ENCODE measurements at places on chromosomes 6 and 20.

DNA sequence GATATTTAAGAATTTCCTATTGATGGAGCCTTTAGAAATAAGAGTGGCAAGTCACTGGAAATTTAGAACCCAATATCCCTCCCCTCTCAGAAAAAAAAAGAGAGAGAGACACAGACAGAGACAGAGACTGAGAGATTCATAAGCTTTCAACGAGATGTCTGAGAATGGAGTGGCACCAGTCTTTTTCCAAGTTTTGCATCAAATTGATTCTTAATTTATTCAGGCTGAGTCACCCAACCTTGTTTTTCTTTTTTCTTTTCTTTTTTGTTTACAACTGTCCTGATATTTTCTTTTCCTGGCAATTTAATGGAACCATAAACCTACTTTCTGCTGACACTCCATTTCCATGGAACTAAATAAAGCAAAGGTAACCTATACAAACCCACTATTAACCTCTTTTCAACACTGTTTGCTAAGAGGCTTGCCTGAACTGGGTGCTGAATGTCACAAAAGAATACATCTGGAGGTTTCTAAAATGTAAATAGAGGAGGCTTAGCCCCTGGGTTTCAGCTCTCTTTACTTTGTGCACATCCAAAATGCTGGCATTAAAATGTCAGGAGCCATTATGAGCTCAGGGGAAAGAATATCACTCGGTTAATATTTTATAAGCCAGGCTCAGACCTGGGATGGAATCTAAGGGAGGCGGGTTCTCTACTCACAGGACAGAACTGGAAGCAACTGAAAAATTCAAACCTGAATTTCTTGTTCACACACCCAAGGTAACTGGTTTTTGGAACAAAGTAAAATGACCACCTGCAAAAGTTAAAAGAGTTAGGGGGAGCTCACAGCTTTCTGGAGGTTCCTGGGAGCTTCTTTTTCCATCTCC is 100.8 kb downstream of the BFSP1 start:
- no peak for DNase-seq

DNA sequence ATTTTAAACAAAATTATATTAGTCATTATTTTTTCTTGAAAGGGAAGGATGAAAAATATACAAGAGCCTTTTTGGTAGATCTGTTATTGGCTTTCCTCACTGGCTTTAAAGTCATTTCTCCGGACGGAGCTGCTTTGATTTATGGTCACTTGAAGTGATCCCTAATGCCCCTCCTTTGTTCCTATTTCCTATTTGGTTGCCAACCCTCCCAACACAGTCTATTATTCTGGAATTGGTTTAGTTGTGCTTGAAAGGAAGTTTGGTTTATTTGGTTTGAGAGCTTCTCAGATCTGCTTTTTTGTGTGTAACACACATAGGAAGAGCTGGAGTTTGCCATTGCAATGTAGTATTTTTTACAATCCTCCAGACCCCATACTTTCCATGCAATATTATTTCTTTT is 347.9 kb downstream of the RFPL4B start:
- no peak for DNase-seq

DNA sequence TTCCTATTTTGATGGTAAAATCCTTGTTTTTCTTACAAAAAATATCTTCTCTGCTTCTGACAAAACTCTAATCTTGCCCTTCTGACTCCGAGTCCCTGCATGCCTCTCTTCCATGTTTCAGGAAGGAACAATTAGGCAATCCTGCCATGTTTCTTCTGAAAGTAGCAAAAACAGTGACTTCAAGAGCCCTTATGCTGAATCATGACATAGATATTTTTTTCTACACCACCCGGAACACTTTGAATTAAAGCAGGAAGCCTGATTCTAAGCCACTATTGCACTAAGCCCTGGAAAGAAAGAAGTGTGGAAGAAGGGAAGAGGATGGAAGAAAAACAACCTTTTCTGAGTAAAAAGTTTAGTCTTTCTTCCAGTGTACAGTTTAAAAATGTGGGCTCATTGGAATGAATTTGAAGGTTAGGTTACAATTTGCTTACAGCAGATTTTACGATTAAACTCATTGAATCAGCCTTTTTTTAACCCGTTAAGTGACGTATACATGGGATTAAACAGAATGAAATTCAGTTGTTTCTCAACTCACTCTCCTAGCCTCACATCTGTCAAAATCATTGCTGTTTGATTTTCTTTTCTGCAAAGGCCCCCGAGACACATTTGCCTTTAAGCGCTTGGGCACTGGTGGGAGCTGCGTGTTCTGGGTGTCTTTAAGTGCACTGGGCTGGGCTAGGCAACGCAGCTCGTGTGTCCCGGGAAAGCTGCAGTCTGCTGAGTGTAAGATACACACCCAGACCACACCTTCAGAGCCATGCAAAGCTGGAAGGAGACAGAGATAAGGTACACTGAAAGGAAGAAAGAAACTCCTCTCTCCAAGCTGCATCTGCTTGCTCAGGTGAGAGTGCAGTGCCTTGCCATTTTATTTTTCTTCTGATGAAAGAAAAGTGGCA is 159.4 kb upstream of the CITED2 start:
- DNase-seq: peak; percentile 67

DNA sequence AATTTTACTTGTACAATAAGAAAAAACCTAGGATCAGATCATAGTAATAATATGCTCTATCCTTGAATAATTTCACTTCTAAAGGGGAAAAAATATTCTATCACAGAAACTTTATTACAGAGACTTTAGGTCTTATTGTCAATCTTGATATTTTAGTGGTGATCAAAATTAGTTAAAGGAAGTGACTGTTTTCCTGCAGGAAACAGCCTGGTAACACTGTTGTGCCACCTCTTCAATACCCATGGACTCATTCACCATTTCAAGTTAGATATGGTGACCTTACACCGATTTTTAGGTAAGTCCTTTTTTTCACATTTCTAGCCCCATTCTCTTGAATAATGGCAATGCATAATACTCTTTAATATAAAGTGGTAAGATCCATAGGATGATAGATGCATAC is 99.2 kb downstream of the MTFR2 start:
- no peak for DNase-seq

DNA sequence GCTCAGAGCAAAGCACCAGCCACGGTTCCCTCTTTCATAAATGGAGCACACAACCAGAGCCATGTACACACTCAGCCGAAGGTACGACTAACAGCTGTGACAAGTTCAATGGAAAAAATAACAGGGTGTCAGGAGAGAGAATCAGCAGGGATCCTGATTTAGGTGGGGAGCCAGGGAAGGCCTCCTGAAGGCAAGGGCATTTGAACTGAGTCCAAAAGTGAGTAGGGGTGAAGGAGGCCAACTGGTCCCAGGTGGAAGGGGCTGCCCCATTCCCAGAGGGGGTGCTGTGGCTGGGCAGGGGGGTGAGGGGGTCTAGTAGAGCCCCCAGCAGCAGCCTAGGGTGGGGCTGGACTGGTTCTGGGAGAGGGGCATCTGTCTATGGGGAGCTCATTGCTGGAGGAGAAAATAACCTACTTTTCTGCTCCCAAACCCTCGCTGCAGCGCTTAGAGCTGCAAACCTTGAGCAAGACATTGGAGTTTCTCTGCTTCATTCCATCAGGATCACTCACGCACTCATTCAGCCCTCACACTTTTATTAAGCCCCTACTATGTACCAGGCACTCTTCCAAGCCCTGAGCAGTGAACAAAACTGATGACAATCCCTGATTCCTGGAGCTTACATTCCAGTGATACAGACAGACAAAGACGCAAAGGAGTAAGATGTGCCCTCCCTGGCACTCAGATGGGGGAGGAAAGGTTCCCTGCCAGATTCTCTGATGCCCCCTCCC is 113.5 kb downstream of the TOX2 start:
- no peak for DNase-seq

DNA sequence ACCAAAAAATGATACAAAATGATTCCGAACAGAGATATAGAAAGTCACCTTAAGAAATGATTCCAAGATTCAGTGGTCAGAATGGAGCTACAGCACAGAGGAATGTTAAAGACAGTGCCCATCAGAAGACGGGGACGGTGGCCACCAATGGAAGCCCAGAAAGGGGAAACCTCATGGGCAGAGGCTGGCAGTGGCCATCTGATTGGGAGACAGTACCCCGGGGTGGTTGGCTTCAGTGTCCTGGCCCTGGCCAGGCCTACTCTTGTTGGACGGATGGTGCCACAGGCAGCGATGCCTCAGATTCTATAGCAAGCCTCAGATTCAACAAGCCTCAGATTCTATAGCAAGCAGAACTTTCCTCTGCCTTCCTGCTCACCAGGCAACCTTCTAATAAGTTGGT is 16.6 kb upstream of the PI16 start:
- DNase-seq: no peak

- no peak for DNase-seq
These were observed 68.8 kb downstream of the IBTK start for GRCh38 chr6:82178759-82179112.

- no peak for DNase-seq
These were observed 9.4 kb upstream of the DSTN start for GRCh38 chr20:17560344-17561074.

DNA sequence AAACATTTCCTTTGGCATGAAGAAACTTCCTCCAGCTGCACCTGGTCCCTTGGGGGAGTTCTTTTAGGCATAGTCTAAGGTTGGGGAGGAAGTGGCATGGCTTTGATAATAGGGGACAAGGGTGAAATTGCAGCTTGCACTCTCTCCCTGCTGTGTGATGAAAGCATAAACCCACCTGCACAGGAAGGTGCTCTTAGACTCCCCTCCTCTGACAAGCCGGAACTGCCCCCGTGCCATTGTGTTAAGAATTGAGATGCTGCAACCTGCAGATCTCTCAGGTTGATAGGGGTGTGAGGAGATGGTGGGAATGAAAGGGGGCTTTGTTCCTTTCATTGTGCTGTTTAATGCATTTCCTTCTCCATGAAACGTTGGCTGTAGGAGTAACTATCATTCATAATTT is 247.7 kb upstream of the RNF24 start:
- no peak for DNase-seq

DNA sequence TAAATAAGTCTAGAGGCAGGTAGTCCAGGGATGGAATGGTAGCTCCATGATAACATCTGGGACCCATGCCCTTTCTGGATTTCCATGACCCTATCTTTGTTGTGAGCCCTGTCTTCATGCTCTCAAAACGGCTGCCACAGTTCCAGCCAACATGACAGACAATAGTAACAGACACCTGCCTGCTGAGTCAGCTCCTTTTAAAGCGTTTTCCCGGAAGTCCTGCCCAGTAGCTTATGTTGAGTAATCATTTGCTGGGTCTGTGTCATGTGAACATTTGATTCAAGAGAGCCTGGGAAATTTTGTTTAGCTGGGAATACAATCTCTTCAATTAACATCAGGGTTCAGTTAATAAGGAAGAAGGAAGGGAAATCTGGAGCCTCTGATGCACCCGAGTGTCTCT is 262.2 kb upstream of the SULF2 start:
- no peak for DNase-seq
